ENCODE measurements at places on chromosomes 1 and 21.

- no peak for DNase-seq
These were observed 157.7 kb downstream of the DSCAM start for GRCh38 chr21:40689217-40689616.

DNA sequence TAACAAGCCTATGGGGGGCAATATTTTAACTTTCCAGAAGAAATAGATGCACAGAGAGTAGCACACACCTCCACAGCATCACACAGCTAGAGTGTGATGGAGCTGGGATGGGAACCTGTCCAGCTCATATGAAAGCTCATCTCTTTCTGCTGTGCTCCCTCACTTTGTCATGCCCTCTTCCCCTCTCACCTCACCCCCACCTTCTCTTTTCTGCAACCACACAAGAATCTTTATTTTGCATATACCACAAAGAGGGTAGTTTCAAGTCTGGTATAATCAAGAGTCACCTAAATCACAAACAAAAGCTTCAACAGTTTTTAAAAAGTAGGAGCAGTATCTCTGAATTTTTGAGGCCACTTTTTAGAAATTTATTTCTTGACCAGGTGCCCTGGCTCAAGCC, 22.6 kb downstream of the FOXD2 start:
- no peak for DNase-seq

GRCh38 chr1:9910076-9910422, at the start of gene CTNNBIP1:
CTNNBIP1 (minus strand) TSS chr1:9910269; CDS start chr1:9872064, 38,205 bp downstream.
- no peak for DNase-seq

DNA sequence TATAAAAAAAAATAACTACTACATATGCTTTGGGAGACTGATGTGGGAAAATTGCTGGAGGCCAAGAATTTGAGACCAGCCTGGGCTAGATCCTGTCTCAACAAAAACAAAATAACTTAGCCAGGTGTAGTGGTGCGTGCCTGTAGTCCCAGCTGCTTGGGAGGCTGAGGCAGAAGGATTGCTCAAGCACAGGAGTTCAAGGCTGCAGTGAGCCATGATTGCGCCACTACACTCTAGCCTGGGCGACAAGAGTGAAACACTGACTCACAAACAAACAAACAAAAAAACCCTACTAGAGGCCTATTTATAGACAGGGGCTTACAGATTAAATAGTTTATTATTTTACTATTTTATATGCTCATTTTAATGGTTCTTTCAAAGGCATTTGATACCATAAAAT, 80.0 kb downstream of the LHX4 start:
- DNase-seq, result no peak

DNA sequence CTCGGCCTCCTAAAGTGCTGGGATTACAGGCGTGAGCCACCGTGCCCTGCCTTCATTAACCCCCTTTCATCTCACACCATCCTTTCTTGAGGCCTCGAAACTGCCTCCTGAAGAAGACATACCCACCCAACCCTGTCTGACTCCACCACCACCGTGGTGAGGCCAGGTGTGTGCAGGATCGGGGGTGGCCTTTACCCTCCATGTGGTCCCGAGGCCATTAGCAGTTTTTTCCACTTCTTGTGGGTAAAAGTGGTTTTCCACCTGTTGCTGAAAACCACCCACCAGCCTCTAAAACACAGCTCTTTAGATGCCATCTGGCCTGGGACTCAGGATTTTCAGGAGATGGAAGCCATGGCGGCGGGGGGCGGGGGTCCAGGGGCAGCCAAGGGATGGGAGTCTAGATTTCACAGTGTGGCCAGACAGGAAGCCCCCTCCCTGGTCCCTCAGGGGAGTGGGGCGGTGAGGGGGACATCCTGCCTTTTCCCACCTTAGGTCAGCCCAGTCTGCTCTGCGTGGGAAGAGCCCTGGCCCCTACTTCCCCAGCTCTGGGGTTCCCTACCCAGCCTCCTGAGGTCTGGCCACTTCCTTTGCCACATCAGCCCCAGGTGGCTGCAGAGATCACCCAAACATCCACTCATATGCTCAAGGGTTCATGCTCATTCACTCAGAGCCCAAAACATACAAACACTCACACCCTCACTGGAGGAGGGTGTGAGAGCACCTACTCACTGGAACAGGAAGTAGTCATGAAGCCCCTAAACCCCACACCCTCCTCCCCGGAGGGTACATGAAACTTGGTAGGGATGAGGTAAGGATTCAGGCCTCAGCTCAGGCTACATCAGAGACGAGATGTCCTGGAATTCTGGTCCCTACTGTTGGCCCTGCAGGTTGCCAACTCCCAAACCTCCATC, 2.3 kb downstream of the FGR start:
- DNase-seq, result no peak

DNA sequence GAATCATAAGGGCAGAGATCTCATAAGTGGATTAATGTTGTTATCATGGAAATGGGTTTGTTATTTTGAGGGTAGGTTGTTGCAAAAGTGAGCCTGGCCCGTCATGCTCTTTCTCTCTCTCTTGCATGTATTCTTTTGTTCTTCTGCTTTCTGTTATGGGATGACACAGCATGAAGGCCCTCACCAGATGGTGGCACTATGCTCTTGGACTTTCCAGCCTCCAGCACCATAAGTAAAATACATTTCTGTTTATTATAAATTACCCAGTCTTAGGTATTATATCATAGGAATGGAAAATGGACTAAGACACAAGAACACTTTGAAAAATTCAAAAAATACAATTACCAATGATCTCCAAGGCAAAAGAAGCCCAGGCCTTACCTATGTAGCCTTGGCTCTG, 676.1 kb downstream of the PTPRU start:
- no peak for DNase-seq

GRCh38 chr1:7373876-7374562, 397.1 kb upstream of the VAMP3 start:
- DNase-seq, result no peak

DNA sequence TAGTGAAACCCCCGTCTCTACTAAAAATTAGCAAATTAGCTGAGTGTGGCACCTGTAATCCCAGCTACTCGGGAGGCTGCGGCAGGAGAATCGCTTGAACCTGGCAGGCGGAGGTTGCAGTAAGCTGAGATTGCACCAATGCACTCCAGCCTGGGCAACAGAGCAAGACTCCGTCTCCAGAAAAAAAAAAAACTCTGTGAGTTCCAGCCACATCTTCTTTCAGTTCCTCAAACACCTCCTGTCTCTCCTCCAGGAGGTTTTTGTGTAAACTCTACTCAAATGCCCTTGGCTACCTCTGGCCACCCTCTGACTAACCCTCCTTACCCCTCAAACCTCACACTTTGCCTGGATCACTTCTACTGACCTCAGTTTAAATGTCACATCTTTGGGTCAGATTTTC, 38.1 kb downstream of the RCSD1 start:
- no peak for DNase-seq

DNA sequence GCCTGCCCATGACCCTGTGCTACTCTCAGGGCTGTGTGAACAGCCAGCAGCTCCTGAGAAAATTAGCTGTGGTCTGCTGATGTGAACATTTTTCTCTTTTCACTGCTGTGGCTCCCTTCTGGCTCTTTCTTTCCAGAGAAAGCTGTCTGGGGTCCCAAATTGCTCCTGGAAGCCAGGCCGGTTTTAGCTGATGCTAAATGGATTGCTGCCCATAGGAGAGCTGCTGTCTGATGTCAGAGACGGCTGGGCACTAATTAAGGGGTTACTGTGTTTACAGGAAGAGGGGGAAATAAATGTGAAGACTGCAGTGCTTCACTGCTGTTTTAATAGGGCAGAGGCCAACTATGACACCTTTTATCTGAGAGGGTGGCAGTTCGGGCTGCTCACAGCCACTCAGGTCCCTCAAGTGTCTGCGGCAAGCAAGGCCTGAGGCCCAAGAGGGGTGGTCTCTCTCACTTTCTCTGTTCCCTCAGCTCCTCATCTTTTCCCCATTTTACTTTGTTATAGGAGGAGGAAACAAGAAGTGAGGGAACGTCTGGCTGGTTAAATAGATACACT, 106.0 kb upstream of the GNG12 start:
- DNase-seq, result no peak

GRCh38 chr1:30313584-30313983, 409.8 kb downstream of the MATN1 start:
- DNase-seq, result no peak

- DNase-seq, result no peak
These were observed 31.8 kb downstream of the MEF2D start for GRCh38 chr1:156468693-156469345.

- peak; percentile 7 for DNase-seq
These were observed 4.1 kb upstream of the AGTRAP start for GRCh38 chr1:11731691-11732283.

- no peak for DNase-seq
These were observed 48.6 kb upstream of the LRRC52 start for GRCh38 chr1:165494949-165495857.

DNA sequence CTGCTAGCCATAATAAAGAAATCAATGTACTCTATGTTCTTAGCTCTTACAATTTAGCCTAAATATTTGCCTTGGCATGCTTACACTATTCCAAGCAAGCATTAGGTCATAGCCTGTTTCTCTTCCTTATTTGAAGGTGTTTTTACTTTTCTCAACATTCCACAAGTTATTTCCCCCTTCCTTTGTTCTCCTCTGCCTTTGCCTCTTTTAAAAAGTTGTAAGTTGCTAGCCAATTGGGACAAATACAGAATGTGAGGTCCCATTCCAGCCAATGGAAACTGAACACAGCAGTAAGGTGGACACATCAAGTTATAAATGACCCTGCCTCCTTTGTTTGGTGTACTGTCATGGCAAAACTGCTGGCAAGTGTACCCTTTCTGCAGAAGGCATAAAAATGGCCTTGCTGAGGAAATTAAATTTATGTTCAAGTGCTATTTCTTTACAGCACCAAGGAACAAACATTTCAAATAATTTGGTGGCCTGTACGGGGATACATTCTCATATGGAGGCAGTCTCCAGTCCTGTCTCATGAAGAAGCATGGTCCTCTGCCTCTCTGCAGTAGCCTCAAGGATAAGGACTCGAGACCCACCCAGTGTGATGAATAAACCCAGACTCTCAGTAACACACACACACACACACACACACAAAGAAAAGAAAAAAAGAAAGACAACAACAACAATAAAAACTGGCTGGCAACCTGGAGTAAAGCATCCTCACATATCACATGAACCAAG, 28.8 kb upstream of the FMO1 start:
- DNase-seq, result no peak

DNA sequence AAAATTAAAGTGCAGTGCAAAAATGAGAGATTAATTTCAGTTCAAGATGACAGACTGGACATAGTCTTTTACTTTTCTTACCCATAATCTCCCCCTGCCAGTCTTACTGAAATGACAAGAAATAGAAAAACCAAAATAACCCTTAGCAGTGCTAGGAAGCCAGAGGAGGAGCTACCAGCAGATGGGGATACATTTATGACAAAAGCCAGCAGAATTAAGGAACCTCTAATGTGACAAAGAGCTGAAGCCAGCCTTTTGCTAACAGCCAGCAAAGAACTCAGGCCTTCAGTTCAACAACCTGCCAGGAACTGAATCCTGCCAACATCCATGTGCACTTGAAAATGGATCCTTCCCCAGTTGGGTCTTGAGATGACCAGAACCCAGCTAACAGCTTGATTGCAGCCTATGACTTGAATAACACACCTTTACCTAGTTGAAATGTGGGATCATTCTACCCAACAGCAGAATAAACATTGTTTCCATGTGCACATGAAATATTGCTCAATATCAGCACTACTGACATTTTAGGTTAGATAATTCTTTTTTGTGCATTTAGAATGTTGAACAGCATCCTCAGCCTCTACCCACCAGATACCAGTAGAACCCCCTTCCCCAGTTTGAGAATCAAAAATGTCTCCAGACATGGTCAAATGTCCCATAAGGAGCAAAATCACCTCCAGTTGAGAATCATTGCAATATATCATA, 7.9 kb upstream of the TRAF5 start:
- DNase-seq, result no peak

DNA sequence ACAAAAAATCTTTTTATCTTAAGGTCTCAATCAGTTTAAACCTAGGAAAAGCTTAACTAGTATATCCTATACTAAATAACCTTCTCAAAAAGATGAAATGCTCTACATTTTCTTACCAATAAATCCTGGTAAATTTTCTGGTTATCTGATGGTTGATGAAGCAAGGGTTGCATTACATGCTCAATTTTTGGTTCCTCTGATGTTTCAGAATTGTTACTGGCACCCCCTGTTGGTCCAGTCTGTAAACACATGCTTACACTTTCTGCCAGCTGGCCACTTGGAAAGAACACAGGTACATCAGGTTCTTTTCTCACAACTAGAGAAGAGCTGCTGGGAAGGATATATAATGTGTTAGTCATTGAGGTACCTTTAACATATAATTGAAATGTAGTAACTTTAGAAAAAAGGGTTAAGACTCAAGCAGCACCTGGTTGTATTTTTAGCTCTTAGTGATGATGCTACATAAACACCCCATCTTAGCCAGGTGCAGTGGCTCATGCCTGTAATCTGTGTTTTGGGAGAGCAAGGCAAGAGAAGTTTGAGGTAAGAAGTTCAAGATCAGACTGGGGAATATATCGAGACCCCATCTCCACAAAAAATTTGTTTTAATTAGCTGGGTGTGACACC, 30.9 kb upstream of the TAL1 start:
- DNase-seq, result peak; percentile 60

DNA sequence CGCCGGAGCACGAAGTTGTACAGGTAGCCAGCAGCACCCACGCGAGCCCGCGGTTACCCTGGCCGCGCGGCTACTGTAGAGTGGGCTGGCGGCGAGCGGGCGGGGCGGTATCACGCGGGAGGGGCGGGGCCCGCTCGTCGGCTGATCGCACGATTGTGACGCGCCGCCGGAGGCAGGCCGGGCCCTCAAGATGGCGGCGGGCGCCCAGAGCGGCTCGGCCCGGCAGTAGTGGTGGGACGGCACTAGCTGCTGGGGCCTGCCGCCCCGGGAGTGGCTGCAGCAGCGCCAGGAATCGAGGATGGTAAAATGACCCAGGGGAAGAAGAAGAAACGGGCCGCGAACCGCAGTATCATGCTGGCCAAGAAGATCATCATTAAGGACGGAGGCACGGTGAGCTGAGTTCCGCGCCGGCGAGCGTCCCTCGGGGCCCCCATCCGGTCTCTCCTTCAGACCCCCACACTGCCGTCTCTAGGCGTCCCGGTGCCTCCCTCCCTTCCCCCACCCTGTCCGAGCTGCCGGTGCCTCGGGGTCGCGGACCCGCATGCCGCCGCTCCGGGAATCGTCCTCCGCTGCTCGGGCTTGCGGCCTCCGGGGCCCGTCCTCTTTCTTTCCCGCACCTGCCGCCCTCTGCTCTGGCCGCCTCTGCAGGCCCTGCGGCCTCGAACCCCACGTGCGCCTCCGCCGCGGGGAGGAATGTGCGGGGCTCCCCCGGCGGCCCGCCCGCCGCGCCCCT, 68.3 kb downstream of the SLC35A3 start:
- peak; percentile 66 for DNase-seq

- no peak for DNase-seq
These were observed 38.6 kb downstream of the MRAP start for GRCh38 chr21:32337206-32337605.

DNA sequence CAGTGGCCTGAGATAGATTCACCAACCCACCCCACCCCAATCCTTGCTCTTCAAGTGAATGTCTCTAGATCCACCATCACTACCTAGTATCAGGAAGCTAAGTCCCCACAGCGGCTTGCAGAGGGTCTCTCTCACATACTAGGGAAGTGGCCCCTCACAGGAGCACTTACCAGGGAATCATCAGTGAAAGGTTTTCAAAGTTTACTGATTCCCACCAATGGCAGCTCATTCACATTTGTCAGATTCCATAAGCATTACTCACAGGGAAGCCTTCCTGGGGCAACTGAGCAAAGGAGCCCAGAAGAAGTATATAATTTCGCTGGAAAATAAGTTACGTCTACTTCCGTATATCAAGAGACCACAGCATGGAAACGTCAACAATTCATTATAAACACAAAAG, 120.8 kb downstream of the GREM2 start:
- DNase-seq, result no peak
